ENCODE measurements at places on chromosomes 11 and 22.

DNA sequence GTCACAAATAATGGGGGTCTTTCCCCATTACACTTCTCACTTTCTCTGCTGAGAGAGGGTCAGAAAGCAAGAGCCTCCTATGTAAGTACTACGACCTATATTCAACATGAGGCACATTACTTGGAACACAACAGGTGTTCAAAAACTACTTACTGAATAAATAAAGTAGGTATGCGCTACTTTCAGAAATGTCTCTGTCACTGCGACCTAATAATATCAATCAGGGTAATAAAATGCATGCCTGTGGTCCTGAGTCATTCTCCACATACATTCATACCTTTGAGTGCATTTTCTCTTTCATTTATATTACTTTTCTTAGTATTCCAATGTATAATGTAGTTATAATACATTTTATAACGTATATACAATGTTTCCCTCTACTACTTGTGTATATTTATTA is 838.9 kb downstream of the DLG2 start:
- no peak for DNase-seq

- DNase-seq: no peak
These were observed 2.3 kb downstream of the NARS2 start for GRCh38 chr11:78572394-78572793.

- no peak for DNase-seq
These were observed 21.8 kb downstream of the CLMP start for GRCh38 chr11:123173040-123173855.

GRCh38 chr11:74507582-74507981 is 14.1 kb upstream of the LIPT2 start:
- DNase-seq: no peak

DNA sequence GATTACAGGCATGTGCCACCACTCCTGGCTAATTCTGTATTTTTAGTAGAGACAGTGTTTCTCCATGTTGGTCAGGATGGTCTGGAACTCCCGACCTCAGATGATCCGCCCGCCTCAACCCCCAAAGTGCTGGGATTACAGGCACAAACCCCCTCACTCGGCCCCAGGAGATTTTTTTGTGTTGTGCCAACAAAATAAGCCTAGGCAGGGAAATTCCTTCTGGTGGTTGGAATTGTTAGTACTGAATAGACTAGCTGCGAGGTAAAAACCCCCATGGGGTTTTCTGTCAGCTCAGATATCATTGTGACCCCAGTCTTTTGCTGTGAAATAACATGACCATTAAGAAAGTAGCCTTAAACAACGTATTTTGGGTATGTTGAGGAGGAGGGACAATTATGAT is 144.9 kb downstream of the BCR start:
- no peak for DNase-seq

DNA sequence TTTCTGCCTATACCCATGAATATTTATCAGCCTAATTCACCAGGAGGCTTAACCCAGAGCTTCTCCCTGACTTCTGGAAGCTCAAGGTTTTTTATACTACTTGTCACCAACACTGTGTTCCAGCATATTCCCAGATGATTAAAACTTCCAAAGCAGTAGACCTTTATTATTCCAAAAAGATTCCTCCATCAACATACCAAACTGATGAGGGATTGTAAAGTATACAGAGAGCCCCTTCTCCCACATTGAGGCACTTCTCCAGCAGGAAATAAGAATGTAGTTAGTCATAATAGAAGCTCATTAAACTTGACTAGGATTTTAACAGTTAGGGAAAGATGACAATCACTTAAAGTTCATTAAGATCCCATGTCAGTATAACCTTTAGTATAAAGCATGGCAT is 51.4 kb upstream of the CEP126 start:
- no peak for DNase-seq

GRCh38 chr22:17581056-17581455 is 17.8 kb downstream of the SLC25A18 start:
- no peak for DNase-seq

GRCh38 chr11:113764527-113765219 is 8.8 kb downstream of the ZW10 start:
- no peak for DNase-seq

- DNase-seq: no peak
These were observed 6.0 kb upstream of the TNNT3 start for GRCh38 chr11:1913271-1914060.
